ENCODE measurements at places on chromosomes 7 and 10.
A peak's percentile ranks its signal among the peaks of the same experiment; 100 is the strongest.

DNA sequence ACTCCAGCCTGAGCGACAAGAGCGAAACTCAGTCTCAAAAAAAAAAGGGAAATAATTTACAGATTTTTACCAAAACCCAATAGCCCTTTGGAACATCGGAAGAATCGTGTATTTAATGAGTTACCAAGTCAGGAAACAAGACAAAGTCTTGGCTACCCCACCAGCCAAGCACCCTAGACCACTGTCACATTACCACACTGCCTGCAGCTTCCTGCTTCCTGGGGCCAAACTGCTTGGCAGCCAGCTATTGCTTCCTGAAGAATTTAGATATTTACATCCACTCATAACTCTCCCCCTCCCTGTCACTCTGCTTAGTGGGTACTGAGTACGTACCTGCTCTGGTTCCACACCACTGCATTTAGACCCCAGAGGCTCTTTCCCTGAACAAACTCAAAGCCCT, 14.1 kb upstream of the TNPO3 start:
- no peak for ATAC-seq

GRCh38 chr10:7337431-7338171, 73.2 kb downstream of the SFMBT2 start:
- ATAC-seq, result no peak

- no peak for ATAC-seq
These were observed 323.1 kb downstream of the TNS3 start for GRCh38 chr7:47258798-47259197.

DNA sequence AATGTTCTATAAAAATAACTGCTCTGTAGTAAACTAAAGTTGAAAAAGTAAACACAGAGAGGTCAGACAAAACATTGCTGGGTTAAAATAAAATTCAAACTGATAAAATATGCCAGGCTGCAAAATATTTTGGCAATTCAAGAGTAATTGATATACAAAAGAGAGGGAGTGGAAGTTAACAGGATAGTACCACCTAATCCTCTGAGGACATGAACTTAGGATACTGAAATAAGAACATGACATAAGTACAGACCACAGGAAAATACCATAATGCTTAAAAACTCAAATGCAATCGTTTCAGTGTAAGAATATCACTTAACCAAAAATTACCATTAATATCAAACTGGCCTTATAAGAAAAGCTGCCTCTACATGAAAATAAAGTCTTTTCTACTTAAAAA, 37.6 kb upstream of the GPR22 start:
- no peak for ATAC-seq

DNA sequence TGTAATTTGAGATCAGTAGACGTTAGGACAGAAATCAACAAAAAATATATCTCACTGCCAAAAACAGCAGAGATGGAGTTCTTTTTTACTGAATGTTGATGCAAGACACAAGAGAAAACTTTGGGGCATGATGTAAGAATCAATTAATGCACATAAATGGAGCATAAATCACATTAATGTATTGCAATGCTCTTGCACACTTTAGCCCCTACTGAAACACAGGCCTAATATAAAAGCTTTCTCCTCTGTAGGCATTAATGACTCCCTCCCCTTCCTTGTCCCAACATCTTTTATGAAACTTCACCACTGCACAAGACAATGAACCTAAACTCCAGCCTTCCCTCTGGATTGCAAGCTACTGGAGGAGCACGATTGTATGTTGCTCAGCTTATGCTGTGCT, 58.8 kb downstream of the CACNA2D1 start:
- peak; percentile 63 for ATAC-seq

DNA sequence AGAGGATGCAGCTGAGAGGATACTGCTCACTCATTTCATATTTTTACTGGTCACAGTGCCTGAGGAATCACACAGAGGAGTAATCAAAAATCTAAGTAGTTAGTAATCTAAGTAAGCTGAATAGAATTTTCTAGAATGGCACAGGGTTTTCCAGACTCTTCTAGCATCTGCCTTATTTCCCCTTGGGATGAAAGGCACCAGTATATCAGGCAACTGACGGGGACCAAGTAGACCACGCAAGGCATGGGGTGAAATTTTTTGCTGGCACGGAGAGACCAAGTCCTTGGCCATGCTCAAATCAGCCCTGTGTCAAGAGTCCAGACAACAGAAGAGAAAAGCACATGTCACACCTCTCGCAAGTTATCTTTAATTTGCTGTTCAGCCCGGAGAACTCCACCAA, 14.2 kb downstream of the NCOA4 start:
- ATAC-seq, result no peak

DNA sequence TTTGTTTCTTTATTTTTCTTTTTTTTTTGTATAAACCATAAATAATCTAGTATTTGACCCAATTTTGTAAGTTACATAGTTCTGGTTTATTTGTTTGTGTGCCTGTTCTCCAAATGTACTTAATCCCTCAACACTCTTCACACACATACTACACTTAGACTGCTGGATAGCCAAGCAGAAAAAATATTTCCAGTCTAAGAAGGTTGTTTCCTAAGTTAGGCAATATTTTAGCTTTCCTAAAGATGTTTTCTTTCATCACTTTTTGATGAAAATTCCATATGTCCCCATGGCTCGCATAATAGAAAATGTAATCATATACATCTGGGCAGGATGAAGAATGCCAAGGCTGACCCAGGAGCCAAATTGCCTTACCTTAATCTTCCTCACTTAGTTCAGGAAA, 105.3 kb downstream of the PPP1R3A start:
- no peak for ATAC-seq

GRCh38 chr7:42730586-42730985, 181.3 kb downstream of the C7orf25 start:
- ATAC-seq, result no peak

- no peak for ATAC-seq
These were observed 10.1 kb downstream of the CARD11 start for GRCh38 chr7:3033581-3033980.

- ATAC-seq, result no peak
These were observed 51.4 kb upstream of the NFKB2 start for GRCh38 chr10:102344067-102344466.

DNA sequence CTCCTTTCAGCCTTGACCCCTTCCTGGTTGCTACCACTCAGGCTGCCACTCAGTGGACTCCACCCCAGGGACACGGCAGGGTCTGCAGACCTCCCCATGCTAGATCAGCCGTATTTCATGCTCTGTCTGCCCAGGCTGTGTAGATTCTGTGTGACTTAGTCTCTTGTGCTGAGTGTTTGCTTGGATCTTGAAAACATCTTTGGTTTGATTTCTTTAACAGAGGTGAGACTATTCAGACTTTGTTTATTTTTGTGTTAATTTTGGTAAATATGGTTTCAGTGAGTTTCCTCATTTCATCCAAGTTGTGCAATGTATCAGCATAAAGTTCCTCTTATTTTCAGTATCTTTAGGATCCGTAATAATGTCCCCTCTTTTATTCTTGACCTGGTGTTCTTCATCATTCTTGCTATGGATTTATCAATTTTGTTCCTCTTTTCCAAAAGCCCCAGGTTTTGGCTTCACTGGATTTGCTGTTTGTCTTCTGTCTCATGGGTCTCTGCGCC, 21.2 kb upstream of the PWWP2B start:
- ATAC-seq, result peak; percentile 13
